ENCODE measurements at places on chromosomes 6 and 20.

DNA sequence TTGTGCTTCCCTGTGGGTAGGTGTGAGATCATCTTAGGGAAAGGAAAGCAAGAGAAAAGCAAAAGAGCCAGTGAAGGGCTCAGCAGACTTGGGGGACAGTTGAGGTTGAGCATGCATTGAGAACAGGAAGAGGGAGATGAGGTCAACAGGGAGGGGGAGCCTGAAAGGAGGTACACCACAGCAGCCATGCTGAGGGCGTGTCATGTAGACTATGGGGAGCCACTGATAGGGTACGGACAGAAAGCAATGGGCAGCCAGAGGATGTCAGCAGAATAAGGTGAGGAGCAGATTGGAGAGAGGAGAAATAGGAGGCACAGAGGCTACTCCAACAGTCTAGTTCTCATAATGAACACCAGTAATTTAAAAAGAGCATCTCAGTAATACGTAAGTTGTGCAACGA lies 351.1 kb upstream of the HTR1E start:
- DNase-seq = no peak

- DNase-seq = no peak
These were observed 113.7 kb downstream of the CDH26 start for GRCh38 chr20:60071965-60072364.

GRCh38 chr6:17388365-17388764 lies 5.0 kb upstream of the CAP2 start:
- DNase-seq = no peak

DNA sequence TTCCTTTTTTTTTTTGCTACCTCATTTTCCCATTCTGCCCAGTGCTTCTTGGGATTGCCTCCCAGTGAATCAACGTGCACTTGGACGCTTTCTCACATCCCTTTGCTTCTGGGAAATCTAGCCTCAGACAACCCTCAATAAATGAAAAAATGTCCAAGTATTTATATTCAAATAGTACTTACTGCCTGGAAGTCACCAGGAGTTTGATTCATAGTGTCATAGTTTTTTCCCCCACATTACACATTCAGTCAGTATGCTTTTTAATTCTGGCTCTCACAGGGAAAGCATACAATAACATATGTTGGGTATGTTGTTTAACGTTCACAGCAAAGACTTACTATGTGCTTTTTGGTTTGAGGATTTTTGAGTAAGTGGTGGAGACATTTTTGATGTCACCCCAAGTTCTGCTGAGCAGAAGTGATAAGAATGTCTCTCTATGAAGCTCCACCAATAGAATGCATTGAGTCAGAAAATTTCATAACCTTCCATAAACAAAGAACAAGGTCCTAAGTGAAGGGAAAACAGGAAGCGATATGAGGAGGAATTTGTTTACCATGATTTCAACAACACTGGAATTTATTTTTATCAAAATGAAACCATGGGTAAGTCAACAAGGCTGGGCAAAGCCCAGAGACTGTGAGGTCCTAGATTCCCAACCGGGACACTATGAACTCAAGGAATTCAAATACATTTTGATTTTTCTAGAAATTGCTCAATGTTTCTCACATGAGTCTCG lies 301.2 kb upstream of the BMP2 start:
- no peak for DNase-seq

GRCh38 chr6:35083507-35083906 lies 57.6 kb downstream of the TCP11 start:
- no peak for DNase-seq

DNA sequence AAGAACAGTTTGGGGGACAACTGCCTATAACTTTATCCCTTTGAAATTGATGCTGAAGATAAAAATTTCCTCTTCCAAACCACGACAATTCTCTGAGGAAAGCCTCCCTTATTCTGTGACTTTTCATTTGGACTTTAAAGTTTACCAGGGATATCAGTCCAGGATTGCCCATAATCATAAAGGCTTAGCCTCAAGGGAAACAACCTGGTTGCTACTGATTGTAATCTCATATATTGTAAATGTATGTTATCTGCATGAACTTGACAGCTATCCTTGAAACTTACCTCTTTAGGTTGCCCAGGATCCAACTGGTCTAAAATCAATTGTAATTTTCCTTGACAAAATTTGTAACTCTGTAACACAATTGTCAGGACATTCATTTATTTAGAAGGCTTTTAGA lies 23.8 kb downstream of the TBC1D32 start:
- no peak for DNase-seq

DNA sequence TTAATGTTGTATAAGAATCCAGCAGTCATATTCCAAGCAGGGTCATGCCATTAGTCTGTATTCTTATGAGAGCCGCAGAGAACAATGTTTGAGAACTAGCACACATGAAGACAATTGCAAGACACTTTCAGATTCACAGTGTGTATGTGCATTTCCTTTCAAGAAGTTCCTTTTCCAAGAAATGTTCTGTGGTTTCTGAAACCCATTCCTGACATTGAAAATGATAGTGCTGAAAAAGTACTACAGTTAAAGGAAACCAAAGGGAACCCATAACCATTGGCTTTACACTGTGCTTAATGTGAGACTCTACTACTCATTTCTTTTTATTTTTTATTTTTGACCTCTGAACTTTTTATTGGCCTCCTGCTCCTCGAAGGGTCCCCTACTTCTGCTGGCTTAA lies 4.2 kb upstream of the CALHM6 start:
- DNase-seq = no peak

- DNase-seq = no peak
These were observed 5.9 kb downstream of the CNBD2 start for GRCh38 chr20:35974256-35974655.

- no peak for DNase-seq
These were observed 45.9 kb downstream of the RIPOR3 start for GRCh38 chr20:50645253-50646068.

- DNase-seq = no peak
These were observed 76.9 kb downstream of the FIG4 start for GRCh38 chr6:109767961-109768360.

Data from stimulated activated effector memory CD8-positive, alpha-beta T cell treated with anti-CD3 and anti-CD28 coated beads, Interleukin-12 subunit alpha, Interleukin-12 subunit beta, amount 100 ng/mL, for 72 hours (primary cell).